ENCODE measurements at places on chromosomes 11 and 22.

DNA sequence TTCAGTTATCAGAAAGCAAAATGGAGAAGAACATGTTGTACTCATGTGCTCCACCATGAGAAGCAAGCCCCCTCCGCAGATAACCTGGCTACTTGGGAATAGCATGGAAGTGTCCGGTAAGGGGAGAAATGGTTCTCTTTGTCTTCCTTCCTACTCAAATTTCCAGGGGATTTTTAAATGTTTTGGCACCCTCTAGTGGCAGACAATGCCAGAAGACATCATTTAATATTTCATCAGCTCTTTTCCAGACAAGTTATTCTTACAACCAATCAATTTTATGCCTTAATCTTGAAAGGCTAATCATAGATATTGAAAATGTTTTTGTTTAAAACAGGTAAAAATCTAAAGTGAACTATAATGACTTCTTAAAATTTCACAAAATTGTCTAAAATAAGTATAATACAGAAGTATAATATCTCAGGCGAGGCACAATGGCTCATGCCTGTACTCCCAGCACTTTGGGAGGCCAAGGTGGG is 15.7 kb downstream of the CRTAM start:
- DNase-seq = peak; percentile 94

GRCh38 chr11:114595571-114595970 is at the start of gene NXPE4:
NXPE4 (minus strand) TSS chr11:114595786; CDS start chr11:114594759, 1,027 bp downstream.
- no peak for DNase-seq

GRCh38 chr11:73221451-73221850 is 3.4 kb downstream of the P2RY2 start:
- no peak for DNase-seq

GRCh38 chr11:111944651-111945051 is 7.5 kb downstream of the DIXDC1 start:
- DNase-seq = no peak

GRCh38 chr11:86068138-86068871 is 579 bp downstream of the PICALM start:
- DNase-seq = peak; percentile 45

DNA sequence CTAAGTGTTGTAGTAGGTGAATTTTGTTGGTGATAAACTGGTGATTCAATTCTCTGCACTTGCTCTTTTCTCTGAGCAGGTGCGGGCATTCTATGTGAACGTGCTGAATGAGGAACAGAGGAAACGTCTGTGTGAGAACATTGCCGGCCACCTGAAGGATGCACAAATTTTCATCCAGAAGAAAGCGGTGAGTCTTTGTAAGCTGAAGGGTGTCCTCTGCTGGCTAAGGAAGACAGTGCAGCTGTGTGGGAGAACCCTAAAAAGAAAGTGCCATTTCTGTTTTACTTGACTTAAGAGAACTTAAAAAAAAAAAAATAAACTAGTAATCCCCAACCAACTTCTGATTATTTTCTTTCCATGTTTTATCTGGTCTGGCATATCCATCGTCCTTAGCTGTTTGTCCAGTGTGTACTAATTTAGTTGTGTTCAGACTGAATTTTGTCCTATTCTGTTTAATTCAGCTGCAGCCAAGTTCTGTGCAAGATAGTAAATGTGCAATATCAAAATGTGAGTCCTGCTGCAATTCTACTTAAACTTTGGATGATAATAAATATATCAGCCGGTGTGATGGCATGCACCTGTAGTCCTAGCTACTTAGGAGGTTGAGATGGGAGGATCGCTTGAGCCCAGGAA is 29.6 kb downstream of the CAT start:
- no peak for DNase-seq

- peak; percentile 20 for DNase-seq
Measured at GRCh38 chr11:92759571-92760214, 209.8 kb upstream of the MTNR1B start.

DNA sequence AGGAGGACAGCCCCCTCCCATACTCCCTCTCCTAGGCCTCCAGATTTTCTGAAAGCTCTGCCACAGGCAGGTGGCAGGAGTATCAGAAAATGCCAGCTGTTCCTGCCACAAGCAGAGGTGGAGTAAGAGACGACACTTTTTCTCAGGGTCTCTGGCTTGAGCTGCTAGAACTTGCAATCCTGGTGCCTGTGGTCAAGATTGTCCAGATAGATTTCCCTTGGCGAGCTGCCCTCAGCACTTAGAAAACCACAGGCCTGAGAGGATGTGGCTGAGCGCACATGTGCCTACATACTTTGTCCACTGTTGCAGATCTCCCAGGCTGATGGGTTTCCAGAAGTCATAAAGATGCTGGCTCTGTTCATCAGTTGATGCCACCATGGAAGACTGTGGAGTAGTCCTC is 65.7 kb upstream of the NAV2 start:
- DNase-seq = no peak

DNA sequence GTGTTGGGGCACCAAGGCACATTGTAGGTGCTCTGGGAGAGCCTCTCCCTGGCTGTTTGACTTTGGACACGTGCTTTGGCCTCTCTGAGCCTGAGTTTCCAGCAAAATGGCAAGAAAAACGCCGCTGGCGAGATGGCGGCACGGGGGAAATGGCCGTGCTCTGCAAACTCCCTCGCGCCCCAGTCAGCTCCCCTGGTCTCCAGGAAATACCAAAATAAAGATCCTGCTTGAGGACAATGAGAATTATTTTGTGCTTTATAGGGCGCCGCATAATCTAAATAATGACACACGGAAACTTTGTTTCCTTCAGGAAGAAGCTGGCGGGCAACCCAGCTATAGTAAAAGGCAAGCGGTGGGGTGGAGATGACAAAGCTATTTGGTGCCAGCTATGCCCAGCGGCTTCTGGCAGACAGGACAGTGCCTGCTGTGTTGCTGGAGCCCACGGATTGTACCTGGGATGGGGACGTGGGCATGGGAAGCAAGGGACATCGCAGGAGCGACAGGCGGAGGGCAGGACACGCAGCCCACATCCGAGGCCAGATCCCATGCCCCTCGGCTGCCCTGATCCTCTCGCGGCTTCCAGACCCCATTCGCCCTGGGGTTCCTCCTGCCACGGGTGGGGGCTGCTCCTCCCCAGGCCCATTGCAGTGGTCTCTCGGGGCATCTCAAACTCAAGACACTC is 26.3 kb upstream of the RFPL3 start:
- no peak for DNase-seq

- no peak for DNase-seq
Measured at GRCh38 chr11:70024773-70025045, 53.4 kb upstream of the ANO1 start.

- no peak for DNase-seq
Measured at GRCh38 chr11:10109806-10110205, 184.2 kb downstream of the SBF2 start.

DNA sequence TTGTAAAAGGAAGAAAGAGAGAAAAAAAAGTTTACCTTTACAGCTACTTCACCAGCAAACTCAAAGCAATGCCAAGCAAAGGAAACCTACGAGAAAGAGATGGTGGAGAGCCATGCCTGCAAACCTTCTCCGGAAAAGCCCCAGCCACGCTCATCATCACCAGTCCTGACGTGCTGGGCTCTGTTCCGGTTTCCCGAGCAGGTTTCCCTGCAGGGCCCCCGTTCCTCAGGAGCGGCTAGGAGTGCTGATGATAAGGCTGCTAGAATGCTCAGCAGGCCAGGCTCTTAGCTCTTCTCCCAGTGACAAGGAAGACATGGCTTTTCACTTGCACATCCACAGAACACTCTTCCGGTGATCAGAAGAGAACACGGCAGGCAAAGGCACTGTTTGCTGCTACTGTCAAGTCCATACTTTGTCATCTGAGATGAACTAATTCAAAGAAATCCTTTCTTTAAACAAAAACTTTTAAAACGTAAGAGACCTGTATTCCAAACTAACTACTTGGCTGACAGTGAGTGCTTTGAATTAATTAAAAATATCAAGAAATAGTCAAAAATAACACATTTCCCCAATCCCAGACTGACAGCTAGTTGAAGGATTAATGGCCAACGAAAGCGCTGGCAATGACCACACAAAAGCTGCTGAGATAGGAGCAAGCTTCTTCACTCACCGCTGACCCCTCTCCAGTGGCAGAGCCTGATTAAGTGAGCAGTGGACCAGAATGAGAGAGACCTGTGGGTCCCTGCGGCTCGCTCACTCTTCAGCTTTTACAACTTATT is 35.8 kb downstream of the DUSP8 start:
- no peak for DNase-seq

DNA sequence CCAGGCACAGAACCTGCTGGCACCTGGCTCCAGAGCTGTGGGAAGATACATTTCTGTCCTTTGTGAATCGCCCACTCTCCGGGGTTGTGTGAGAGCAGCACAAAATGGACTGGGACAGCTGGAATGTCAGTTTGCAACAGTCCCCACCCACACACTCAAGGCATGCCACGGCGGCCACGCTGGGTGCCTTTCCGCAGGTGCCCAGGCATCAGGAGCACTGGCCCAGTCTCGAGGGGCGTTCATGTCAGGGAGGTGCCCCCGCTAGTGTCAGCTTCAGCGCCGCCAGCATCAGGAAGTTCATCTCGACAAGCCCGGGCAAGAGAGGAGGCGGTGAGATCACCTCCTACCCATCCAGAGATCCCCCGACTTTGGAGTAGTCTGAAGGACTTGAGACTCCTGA is 2.1 kb downstream of the TP53AIP1 start:
- DNase-seq = no peak

GRCh38 chr11:64764040-64764611 is 4.4 kb upstream of the PYGM start:
- no peak for DNase-seq

DNA sequence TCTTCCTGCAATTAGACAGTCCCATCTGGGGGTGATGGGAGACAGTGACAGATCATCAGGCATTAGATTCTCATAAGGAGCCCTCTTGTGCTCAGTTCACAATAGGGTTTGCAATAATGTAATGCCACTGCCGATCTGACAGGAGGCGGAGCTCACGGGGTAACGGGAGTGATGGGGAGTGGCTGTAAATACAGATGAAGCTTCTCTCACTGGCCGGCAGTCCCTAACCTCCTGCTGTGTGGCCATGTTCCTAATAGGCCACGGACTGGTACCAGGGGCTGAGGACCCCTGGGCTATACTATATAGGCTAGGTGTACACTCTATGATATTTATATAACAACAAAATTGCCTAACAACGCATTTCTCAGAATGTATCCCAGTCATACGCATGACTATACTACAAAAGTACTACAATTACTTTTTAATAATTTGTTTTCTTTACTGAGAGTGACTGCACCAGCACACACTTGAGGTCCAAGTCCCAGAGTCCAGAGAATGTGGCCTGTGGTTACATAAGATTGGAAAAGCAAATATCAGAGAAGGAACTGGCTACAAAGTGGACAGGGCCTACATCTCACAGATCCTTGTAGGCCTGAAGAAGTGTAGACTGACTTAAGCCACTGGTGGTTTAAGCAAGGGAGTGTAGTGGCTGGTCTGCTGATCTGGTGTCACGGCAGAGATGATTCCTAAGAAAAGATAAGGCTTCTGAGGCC is 200.0 kb downstream of the LARGE1 start:
- DNase-seq = no peak

DNA sequence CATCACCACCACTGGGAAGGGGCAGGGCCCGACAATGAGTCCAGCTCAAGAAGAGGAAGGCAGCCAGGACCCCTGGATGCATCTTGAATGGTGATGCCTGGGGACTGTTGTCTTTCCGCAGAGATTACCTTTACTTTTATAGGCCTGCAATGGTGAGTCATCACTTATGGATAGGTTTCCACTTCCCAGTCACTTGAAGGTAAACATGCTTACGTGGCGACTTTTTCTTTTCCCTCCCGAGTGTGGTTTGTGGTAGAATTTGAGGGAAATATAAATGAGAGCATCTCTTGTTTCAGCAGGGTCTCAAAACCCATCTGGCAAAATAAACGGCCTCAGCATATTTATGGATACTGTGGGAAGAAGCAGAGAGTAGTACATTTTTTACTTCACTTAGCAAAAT is at the start of gene MMP13:
Gene MMP13, minus strand, starts transcription at position 109 of the 400 bp plus-strand sequence. Its CDS starts 27 bp downstream, at position 82.
- no peak for DNase-seq

- DNase-seq = no peak
Measured at GRCh38 chr11:134341805-134342571, 10.2 kb downstream of the GLB1L2 start.

DNA sequence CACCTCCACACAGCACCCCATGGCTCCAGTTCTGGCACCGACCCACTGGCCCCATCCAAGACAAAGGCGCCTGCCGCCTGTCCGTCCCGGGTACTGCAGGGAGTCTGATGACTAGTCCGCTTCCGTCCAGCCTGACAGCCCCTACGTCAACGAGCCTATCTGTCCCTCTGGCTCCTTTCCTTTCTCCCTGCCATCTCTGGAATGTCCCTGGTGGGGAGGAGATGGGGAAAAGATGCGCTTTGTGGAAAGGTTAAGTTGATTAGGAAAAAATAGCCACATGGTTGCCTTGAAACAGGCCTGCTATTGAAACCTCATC is 10.4 kb downstream of the PDGFB start:
- no peak for DNase-seq

DNA sequence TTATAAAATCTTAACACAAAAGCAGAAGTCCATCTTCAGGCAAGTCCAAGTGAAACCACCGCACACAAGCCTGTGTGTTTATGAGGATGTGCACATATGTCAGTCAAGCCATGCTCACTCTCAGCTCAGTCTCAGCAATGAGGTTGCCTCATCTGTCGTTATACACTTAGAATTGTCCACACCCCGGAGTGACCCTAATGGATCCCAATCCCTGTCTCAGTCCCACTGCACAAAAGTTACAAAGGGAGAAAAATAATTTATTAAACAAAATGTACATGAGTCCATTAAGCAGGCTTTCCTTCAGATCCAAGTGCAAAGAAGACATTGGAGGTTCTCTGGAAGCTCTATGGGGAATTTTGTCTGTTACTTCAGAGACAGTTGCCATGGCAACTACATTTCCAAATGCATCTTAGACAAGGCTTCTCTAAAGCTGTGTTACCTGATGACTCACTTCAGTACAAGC is 24.4 kb downstream of the OR8B12 start:
- peak; percentile 49 for DNase-seq

DNA sequence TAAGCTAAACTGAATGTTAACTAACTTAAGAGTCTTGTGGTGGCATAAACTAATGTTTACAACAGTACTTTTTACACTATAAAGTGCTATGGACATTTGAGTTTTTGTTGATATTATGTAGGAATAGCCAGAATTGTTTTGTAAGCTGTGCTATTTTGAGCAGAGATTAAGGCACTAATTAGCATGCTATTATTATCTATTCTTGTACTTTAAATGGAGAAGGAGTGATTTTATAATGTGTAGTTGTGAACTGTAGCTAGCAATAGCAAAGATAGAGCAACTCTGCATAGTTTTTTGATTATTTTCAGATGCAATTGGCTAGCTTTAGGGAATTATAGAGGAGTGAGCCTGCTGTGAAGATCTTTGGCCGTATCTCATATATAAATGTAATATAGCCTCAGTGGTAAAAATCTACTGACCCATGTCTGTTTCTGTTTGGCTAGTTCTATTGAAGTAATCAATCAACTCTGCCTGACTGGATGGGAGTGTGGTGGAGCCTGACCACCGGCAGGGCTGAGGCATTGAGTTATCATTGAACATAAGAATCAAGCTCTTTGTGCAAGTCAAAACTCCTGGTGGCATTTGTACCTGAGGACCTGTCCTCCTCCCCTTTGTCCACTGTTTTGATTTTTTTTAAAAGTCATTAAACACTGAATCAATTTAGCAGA is 34.3 kb downstream of the NCAM1 start:
- DNase-seq = no peak

GRCh38 chr11:1532014-1532586 is 40.0 kb downstream of the DUSP8 start:
- no peak for DNase-seq

- no peak for DNase-seq
Measured at GRCh38 chr11:1842149-1843097, 3.6 kb downstream of the TNNI2 start.

- no peak for DNase-seq
Measured at GRCh38 chr11:73087730-73088129, 54.4 kb downstream of the FCHSD2 start.
